Activated T-helper 17 cell treated with anti-CD3 and anti-CD28 coated beads, Interleukin-2, amount 50 U/mL, for 72 hours (primary cell): ENCODE measurements at places on chromosomes 1 and 21.

- no peak for ATAC-seq
These were observed 28.0 kb downstream of the BCAR3 start for GRCh38 chr1:93653656-93654055.

DNA sequence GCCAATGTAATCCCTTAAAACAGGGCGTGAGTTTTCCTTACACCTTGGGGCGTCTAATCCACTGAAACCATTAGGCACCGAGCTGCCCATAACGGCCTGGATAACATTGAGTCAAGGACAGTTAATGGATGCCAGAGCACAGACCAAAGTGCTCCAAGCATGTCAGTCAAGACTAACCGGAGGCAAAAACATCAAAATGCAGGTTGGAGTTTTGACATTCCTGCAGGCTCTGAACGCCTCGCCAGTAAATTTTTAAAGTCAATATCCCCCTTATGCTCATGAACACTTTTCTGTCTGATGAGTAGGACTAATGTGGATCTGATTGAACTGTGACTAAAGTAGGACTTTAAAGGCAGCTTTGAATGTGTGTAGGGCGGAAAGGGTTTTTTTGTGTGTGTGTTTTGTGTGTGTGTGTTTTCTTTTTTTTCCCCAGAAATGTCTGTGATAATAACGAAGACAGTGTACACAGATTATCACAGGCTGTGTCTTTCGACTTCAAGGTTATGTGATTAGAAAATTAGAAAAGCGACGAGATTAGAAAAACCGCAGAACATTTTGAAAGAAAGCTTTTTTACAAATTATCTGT, 194.2 kb upstream of the PROX1 start:
- no peak for ATAC-seq

- ATAC-seq = peak; percentile 56
These were observed 9.6 kb upstream of the FAM78B start for GRCh38 chr1:166176416-166176815.

DNA sequence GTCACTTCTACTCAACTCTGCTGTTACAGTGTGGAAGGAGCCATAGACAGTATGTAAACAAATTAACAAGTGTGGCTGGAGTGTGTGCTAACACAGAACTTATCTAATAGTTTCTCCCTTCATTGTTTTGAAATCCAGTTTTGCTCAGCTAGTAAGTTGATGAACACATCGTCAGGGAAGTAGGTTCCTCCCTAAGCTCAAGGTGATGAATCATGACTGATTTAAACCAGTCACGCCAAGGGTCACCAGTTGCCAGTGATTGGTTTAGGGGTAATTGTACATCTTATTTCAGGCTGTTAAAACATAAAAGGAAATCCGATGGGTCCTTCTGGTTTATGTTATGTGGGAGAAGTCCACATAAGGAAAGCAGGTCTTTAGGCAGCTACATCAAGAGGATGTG, 97.0 kb upstream of the CHODL start:
- ATAC-seq = no peak

DNA sequence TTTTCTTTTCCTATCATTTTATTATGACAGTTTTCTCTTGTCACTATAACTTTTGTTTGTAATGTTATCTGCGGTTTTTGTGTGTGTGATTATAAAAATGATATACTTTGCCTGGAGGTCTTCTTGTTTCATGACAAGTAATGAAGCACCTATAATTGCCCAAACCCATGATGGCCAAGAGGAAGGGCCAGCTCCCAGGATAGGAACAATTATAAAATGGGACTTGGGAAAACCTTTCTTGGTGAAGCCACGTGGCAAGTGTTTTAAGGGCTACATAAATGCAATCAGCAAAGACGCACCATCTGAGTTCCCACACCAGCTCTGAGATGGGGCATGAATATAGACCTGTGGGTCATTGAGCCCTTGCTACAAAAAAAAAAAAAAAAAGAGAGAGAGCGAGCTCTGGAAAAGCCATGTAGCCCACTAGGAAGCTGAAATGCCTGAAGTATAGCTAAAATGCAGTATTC, 462.6 kb upstream of the RUNX1 start:
- ATAC-seq = no peak

- ATAC-seq = no peak
These were observed 11.7 kb downstream of the EVA1C start for GRCh38 chr21:32424191-32424535.

DNA sequence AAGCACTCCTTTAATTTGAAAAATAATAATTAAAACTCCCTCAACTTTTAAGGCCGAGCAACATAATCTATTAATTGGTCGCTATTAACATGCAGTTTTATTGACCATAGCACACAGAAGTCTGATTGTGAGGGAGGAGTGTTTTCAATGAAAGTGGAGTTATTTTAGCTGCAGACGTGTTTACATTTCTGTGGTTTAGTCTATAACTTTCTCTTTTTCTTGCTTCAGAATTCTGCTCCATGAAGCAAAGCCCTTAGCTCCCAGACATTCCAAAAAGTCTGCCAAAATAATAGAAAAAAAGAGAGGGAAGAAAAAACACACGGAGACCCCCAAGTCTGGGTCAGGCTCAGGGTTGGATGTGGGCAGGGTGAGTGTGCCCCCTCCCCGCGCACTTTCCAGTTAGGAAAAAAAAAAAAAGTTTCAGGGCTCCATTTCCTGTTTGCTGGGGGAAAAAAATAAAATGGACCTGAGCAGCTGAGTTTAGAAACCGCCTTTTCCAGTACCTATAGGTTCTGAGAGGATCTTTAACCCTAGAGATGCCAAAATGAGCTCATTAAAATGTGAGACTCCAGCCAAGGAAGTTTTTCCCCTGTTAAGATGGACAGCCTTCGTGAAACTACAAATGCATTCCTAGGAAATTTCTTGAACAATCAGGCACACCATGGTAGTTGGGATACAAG, 143.7 kb upstream of the ETS2 start:
- no peak for ATAC-seq

GRCh38 chr1:180151508-180151907, 3.2 kb upstream of the QSOX1 start:
- no peak for ATAC-seq

GRCh38 chr1:97758541-97759057, 162.2 kb downstream of the DPYD start:
- ATAC-seq = no peak

DNA sequence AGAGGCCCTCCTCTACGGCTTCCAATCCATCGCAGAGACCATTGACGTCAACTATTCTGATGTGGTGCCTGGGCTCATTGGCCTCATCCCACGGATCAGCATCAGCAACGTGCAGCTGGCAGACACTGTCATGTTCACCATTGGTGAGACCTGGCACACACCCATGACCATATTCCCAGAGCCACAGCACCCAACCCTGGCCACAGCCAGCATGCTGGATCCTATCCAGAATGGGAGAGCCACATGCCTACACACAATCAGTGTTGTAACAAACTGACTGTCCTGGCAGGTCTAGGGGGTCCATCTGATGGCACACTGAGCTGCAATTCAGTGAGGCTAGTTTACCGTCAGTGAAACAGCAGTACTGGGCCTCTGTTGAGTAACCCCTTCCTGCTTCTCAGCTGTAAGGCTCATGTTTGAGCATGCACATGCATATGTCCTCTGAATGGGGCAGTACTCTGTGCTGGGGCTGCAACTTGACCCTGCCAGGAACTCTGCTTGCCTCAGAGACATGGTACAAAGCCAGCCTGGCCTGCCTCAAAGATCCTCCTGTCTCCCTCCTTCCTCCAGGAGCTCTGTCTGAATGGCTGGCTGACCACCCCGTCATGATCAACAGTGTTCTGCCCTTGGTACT, 10.8 kb downstream of the IPO13 start:
- no peak for ATAC-seq

- ATAC-seq = no peak
These were observed 46.6 kb downstream of the HIVEP3 start for GRCh38 chr1:41872074-41872473.

GRCh38 chr1:198883184-198883583, 244.3 kb downstream of the PTPRC start:
- peak; percentile 59 for ATAC-seq

DNA sequence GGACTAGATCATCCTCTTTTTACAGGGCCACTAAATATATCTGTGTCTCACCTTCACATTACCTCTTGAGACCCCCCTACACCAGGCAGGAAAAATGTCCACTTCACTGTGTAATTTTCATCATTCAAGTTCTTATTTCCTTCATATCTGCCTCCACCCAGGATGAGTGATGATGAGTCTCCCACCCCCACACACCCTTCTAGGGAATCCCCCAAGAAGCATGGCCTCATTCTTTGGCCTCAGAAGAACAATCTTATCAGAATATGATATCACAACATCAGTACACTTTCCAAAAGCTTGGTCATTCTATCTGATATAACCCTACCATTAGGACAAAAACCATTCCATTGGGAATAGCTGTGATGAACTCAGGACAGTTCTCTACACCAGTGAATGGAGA, 170.3 kb upstream of the DUSP10 start:
- peak; percentile 90 for ATAC-seq

- ATAC-seq = no peak
These were observed 2.7 kb downstream of the GLIS1 start for GRCh38 chr1:53736290-53736689.
